ENCODE measurements at places on chromosomes 13 and 19.
A peak's percentile ranks its signal among the peaks of the same experiment; 100 is the strongest.

DNA sequence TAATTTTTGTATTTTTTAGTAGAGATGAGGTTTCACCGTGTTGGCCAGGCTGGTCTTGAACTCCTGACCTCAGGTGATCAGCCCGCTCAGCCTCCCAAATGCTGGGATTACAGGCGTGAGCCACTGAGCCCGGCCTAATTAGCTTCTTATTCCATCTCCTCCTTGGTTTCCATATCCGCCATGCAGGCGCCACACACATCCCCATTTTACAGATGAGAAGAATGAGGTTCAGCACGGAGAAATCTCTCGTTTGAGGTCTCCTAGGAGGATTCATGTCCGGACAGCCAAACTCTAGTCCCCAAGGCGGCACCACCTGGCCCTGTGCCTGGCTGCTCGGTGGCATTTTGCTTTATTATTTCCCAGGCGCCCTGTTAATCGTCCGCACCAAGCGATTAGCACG, 46.2 kb upstream of the PTPRS start:
- DNase-seq: no peak

DNA sequence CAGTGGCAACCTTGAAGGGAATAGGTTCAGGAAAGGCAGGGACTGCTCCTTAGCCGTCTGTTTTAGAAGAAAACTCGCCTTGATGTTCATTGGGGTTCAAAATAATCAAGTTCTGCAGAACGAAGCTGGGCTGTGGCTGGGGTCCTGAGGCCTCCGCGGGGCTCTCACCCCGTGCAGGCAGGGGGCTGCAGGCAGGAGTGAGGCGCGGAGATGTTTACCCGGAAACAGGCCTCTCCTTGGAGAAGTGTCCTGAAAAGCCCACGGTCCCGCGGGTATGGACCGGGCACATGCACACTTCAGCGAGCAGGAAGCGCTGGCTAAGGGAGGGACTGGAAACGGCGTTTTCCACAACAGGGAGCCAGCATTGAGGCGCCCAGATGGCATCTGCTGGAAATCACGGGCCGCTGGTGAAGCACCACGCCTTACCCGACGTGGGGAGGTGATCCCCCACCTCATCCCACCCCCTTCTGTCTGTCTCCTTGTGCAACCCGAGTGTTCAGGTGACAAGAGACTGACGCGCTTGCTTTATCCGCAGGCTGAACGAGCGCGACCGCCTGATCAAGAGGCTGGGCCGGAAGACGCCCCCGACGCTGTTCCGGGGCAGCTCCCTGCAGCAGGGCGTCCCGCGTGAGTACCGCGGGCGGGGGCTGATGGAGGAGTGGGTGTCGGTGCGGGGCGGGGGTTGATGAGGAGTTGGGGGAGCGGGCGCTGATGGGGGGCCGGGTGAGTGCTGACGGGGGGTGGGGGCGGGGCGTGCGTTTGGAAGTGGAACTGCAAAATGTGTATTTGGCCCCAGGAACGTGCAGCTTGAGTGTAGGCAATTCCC, 39.6 kb downstream of the SHISA2 start:
- DNase-seq: peak; percentile 45

- DNase-seq: no peak
Observed at GRCh38 chr13:24734950-24735349, 29.0 kb upstream of the RNF17 start.

GRCh38 chr19:33681081-33681680, 59.4 kb downstream of the CHST8 start:
- DNase-seq: no peak

DNA sequence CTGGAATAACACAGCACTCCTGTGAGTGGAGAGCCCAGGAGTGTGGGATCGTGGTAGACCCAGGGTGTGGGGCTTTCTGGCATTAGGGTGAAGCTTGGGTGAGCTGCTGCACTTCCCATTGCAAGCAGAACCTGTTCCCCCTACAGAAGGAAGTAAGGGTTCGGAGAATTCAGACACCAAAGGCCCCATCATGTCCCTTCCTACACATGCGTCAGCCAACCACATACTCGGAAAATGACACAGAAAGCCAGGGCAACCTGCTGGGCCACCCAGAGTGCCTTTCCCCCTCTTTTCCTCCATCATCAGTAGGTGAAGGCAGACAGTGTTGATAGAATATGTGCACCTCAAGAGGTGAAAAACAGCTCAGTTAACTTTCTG, 42.9 kb downstream of the GGACT start:
- no peak for DNase-seq

GRCh38 chr19:15869109-15869555, 28.7 kb downstream of the CYP4F2 start:
- peak; percentile 36 for DNase-seq

DNA sequence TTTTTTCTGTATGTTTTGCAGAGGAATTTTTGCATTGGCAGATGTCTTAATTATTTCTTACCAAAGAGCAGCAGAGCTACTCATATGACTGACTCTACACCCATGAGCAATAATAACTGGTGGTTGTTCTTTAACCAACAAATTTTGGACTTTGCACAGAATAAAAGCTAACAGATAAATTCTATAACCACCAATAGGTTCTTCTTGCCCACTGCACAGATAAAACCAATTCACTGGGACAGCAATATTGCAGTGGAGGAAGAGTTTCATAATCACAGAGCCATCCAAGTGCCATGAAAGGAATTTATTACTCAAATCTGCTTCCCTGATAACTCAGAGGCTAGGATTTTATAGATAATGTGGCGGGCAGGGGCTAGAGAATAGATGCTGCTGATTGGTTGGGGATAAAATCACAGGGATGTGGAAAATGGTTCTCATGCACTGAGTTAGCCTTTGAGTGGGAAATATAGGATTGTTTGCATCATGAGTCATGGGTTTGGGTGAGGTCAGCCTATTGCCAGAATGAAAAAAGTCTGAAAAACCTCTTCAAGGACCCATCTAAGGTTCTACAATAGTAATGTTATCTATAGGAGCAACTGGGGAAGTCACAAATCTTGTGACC, 104.3 kb upstream of the PCDH17 start:
- DNase-seq: no peak

- no peak for DNase-seq
Observed at GRCh38 chr19:15374105-15374651, 5.4 kb downstream of the AKAP8 start.

DNA sequence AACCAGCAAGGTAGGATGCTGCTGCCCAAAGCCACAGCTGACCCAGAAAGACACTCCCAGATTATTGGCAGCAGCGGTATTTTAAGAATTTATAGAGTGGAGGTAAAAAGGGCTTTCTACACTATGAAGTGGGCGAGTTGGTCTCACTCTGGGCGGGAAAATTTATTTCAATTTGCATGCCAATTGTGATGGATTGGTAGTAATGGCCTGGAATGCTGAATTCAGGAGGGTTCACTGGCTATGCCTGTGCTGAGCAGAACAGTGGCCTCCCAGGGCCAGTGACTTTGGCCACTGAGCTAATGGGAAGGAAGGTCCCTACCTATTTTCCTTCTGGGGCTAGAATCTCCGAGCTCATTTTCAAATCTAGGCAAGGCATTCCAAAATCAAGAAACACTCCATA, 243.5 kb downstream of the TSHZ3 start:
- no peak for DNase-seq

DNA sequence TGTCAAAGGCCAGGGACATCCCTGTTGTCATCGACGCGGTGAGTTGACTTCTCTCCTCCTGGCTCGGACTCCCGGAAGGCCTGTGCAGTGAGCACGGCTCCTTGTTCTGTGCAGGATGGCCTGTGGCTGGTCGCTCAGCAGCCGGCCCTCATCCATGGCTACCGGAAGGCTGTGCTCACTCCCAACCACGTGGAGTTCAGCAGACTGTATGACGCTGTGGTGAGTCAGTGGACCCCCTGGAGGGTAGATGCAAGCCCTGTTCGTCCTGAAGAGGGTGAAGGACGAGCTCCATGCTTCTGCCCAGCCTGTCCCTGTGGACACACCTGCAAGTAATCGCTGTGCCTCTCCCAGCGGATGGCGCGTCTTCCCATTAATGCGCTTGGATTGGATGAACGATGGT, 19.2 kb downstream of the NAXD start:
- DNase-seq: no peak
